ENCODE measurements at places on chromosomes 2 and 18.

- no peak for DNase-seq
These were observed 139.4 kb downstream of the SEPTIN10 start for GRCh38 chr2:109474319-109474825.

GRCh38 chr2:12928775-12929401, 212.2 kb downstream of the TRIB2 start:
- DNase-seq = no peak

- no peak for DNase-seq
These were observed 43.4 kb downstream of the PLEKHA3 start for GRCh38 chr2:178523596-178524134.

- no peak for DNase-seq
These were observed 16.6 kb upstream of the STK17B start for GRCh38 chr2:196187898-196188458.

DNA sequence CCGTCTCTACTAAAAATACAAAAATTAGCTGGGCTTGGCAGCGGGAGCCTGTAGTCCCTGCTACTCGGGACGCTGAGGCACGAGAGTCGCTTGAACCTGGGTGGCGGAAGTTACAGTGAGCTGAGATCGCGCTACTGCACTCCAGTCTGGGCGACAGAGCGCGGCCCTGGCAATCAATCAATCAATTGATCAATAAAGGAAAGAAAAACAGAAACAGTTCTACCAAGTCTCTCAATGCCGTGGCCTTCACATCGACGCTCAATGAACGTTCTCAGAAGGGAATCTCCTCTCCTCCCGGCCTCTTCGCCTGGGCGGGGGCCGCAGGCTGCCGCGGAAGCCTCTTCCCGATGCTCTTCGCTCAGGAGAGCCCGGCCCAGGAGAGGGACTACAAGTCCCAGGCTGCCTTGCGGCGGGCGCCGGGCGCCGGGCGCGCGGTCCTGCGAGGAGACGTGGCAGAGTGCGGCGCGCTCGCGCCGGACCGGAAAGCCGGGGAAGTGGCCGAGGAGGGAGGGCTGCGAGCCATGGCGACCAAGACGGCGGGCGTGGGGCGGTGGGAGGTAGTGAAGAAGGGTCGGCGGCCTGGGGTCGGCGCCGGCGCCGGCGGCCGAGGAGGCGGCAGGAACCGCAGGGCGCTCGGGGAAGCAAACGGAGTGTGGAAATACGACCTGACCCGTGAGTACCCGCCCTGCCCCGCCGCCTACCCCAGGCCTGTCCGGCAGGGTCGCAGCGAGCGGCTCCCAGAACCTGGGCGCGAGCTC, at the start of gene TMEM214:
Gene TMEM214, plus strand, starts transcription at position 471 of the 758 bp plus-strand sequence. Its CDS starts 51 bp downstream, at position 522.
- DNase-seq = peak; percentile 29

DNA sequence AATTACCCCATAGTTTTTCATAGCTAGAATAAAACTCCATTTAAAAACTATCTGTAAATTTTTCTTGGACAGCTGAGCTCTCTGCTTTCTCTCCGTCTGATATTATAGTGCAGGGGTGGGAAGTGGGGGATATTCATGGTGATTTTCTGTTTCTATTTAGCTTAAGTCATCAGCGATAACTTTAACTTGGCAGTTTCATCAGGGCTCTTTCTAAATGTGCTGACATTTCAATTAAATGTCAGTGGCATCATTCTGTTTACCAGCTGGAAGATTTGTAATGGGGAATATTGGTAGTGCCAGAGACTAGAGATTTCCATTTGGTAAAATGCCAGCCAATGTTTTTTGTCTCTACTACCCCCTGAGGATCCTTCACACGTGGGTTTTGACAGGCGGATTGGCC, 53.5 kb upstream of the CAPN13 start:
- no peak for DNase-seq

DNA sequence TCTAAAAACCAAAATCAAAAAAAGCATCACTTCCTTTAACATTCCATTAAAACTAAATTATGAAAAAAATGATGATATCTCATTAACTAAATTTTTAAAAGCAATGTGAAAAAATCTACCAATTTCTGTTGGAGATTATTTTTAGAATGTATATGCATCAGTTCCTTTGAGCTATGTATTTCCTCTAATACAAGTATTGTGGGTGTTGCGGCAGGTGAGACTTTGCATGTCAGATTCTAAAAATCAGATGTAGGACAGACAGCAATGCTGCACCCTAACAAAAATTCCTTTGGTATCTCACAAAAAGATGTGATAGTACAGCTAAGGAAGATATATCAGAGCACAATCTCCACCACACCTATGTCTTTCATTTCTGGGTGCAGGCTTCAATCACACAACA, 6.8 kb downstream of the MBD2 start:
- no peak for DNase-seq

- DNase-seq = no peak
These were observed 58.9 kb upstream of the LINC00305 start for GRCh38 chr18:64207820-64208219.

- DNase-seq = no peak
These were observed 213.0 kb downstream of the TRIB2 start for GRCh38 chr2:12929758-12930157.

GRCh38 chr2:95317123-95317500, 20.0 kb downstream of the KCNIP3 start:
- no peak for DNase-seq

- no peak for DNase-seq
These were observed 5.6 kb upstream of the ATOH8 start for GRCh38 chr2:85748039-85748734.

Data from NCI-H524 treated with DMSO at 0.1 percent for 48 hours (cell line).